ENCODE measurements at places on chromosomes 5 and 9.

DNA sequence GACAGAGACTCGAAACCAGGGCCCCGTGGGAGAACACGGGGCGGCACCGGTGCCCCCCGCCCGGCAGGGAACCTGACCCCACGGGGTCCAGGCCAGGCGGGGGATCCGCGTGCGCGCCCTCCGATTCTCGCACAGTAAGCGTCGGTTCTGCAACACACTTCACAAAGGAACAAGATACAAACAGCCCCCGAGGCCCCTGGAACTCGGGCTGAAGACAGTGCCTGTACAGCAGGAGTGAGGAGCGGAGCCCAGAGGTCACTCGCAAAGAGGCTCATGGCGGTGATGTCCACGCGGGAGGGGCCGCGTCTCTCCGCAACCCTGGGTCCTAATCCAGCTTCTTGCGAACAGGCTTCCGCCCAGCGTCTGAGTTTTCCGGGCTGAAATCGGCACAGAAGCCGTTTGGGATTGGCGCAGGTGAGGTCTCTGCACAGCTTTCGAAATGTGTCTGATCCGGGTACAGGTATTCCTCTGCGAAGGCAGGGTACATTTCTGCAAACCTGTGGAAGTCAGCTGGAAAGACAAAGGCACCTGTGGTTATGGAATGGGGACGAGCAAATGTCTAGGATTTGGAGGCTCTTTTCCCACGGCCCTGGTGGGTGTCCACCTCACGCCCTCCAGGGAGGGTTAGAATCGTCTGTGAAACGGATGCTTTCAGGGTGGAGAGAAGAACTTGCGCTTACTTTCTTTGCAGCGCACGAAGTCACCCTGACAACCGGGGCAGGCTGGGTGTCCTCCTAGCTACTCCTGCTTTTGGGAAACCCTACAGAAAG lies 18.3 kb upstream of the SLC6A3 start:
- DNase-seq, result no peak

DNA sequence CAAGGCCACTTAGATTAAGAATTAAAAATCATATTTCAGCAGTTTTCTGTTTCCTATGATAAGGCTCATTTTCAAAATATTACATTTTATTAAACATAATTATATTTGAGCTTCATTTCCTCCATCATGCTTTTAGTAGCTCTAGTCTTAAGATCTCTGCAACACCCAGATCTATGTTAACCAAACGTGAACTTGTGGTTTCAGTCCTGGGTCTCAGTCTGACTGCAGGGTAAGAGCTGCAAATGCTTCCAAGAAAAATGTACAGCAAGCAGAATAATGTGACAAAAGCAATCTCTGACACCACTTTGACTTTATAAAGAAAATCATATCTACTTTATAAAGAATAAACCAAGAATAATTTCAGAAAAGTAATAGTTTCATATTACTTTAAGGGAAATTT lies 512.4 kb downstream of the SEMA5A start:
- DNase-seq, result no peak

DNA sequence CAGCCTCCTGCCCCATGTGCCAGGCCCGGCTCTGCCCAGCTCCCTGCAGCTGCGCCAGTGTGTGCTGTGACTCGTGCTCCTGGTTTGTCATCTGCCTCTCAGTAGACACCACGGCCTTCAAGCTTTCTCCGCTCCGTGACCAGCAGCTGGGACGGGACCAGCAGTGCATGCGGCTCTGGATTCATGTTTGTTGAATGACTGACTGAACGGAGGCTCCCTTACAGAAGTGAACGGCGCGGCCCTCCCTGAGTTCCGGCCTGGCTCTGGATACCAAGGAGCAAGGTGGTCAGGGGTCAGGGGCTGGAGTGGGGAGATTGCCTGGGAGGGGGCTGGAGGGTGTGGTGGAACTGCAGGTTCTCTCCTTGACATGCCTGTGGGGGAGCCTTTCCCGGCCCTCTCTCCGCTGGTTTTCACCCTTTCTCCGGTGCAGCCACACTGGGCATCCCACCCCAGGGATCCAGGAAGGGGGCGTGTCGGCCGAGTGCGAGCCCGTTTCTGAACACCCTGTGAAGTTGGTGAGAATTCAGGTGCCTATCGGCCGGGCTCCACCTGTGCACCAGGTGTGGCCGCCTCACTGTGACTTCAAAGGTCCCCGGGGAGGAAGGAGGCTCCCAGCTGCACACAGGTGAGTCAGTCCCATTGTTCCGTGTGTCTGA lies 11.1 kb upstream of the CEP72 start:
- no peak for DNase-seq

DNA sequence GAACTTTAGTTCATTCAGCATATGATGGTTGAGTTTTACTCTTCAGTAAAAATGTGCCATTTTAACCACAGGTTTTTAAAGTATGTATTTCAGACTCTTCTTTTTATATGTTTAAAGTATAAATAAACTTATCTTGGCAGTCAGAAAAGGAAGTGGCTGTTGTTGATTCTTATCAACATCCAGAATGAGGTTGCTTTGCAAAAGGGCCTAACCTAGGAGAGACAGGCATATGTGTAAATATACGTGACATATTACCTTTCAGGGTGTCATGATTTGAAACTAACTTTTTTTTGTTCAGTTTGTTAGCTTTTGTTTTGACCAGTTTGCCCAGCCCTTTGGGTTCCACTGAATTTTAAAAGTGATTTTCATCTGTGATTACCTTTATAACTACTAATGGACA lies 7.4 kb downstream of the SMARCA2 start:
- no peak for DNase-seq

DNA sequence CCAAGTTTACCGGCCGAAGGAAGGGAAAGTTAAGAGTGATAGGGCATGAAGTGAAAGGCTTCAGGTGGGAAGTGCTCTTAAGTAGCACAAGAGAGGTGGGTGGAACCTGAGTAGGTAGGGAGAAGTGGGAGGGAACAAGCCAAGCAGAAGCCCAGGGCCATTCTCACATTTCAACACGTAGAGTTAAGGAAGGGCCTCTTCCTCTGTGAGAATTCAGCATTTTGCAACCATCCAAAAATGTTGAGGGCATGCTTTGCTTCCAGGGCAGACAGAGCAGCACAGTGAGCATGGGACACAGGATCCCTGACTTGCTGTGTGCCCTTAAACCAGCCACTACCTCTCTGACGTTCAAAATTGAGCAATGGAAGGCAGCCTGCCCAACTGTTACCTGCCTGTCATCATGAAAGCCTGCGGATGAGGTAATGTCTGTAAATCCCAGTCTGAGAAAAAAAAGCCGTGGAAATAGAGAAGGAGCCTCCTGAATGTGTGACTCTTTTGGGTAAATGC lies 3.3 kb downstream of the CYFIP2 start:
- DNase-seq, result no peak

DNA sequence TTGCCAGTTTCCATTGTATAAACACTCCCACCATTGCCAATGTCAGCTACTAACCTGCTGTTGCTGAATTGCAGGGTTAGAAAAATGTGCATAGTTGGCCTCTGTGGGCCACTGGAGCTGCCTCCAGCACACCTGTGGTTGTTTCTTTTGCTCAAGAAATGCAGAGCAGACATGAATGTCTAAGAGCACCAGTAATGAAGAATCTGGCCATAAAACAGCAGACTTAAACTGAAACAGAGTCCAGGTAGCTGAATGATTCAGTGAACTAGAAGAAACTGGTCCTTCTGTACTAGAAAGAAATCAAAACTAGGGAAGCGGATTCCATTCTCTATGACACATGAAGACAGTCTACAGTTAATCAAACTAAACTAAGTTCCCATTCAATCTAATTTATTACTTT lies 48.2 kb downstream of the NUDT12 start:
- no peak for DNase-seq

- DNase-seq, result no peak
Observed at GRCh38 chr5:89560696-89561095, 677.7 kb upstream of the MEF2C start.

DNA sequence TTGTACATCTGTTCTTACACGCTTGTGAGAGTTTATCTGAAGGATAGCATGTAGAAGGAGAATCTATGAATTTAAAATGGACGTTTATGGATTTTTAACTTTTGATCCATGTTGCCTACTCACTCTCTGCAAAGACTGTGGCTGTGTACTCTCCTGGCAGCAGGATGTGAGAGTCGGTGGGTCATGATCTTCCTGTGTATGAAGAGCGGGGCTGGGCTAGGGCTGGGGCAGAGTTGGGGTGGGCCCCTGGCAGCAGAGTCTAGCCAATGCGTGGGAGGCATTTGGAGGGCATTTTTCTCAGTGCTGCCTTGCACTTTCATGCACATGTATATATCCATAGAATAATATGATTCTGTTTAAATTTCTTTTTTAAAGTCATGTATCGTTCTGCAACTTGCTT lies 24.0 kb upstream of the DAB2IP start:
- DNase-seq, result no peak

- DNase-seq, result no peak
Observed at GRCh38 chr9:115350548-115350947, 232.6 kb upstream of the TNC start.

- no peak for DNase-seq
Observed at GRCh38 chr9:81396528-81396927, 292.8 kb downstream of the TLE1 start.

DNA sequence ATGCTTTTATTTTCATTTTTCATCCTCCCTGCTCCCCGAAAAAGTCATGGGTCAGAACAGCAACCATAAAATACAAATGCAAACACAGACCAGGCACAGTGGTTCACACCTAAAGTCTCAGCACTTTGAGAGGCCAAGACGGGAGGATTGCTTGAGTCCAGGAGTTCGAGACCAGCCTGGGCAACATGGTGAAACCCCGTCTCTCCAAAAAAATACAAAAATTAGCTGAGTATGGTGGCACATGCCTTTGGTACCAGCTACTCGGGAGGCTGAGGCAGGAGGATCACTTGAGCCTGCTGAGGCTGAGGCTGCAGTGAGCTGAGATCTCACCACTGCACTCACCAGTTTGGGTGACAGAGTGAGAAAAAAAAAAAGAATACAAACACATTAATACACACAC lies 60.3 kb downstream of the ARHGEF37 start:
- no peak for DNase-seq

DNA sequence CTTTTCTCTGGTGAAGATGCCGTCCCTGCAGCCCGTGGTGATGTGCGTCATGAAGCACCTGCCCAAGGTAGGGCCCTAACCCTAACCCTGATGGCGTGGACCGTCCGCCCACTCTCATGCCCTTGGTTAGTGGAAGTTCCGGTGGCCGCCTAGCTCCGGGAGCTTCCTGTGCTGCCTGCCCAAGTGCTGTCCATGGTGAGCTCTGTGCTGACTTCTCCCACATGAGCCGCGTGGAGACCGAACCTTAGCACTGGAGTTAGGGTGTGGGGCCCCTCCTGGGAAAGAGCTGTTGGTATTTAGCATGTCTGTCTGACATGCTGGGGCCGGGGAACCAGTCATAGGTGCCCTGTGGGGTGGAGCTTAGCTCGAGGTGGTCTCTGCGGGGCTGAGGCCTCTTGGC lies 1.2 kb downstream of the NELFB start:
- no peak for DNase-seq

- no peak for DNase-seq
Observed at GRCh38 chr5:123856766-123857165, 344.8 kb downstream of the CSNK1G3 start.

GRCh38 chr9:113695440-113695851 lies 180.7 kb upstream of the ZNF618 start:
- no peak for DNase-seq

GRCh38 chr5:6718161-6718681 lies 5.0 kb downstream of the TENT4A start:
- DNase-seq, result no peak

DNA sequence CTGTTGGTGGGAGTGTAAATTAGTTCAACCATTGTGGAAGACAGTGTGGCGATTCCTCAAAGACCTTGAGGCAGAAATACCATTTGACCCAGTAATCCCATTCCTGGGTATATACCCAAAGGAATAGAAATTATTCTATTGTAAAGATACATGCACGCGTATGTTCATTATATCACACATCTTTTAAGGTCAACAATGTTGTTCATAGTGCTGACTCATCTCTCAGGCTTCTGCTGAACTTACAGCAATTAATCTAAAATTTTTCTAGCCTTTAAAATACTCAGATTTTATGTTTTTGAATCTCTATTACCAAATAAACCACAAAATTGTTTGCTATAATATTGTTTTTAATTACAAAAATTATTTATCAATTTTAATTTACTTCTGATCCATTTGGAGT lies 38.8 kb upstream of the ZNF618 start:
- no peak for DNase-seq

DNA sequence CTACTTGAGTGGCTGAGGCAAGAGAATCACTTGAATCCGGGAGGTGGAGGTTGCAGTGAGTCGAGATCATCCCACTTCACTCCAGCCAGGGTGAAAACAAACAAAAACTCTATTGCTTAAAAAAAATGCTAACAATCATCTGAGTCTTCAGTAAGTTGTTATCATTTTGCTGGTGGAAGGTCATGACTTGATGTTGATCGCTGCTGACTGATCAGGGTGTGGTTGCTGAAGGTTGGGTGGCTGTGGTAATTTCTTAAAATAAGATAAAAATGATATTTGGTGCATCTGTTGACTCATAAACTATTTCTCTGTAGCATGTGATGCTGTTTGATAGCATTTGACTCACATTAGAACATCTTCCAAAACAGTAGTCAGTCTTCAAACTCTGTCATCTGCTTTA lies 349.4 kb upstream of the PAPPA start:
- no peak for DNase-seq

DNA sequence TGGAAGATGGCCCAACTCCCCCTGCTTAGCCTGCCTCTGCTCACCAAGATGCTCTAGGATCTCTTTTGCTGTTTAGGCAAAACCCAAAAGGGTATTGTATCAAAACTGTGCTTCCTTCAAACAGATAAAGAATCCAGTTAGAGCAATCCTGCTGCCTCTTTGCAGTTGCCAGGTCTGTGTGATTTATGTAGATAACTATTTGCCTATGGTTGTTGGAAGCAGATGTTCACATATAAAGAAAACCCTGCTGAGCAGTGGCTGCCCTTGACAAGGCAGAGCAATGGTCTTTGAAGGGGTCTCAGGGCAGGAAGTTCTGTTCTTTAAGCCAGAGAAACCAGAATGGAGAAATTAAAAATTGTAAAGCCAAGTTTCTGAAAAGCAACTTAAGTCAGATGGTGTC lies 68.6 kb downstream of the LRRC70 start:
- DNase-seq, result no peak

DNA sequence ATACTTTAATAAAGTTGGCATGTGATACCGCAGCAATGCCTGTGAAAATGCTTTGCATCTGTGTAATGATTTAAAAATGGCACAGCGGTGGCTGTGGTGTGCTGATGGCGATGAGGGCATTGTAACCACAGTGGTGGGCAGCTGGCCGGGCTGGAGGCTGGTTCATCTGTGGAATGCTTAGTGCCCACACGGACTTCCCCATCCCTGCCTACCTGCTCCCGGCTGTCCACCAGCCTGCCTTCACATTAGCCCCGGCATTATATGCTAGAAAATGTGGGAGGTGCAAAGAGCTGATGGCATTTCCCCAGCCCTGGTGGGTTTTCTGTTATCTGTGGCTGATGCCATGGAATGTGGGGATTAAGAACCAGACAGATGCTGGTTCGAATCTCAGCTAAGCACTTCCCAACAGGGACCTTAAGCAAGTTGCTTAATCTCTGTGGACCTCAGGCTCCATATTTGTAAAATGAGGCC lies 2.9 kb upstream of the NDST1 start:
- DNase-seq, result no peak

- no peak for DNase-seq
Observed at GRCh38 chr5:55634209-55634805, 77.8 kb downstream of the SLC38A9 start.
